ENCODE measurements at places on chromosomes 3 and 15.

DNA sequence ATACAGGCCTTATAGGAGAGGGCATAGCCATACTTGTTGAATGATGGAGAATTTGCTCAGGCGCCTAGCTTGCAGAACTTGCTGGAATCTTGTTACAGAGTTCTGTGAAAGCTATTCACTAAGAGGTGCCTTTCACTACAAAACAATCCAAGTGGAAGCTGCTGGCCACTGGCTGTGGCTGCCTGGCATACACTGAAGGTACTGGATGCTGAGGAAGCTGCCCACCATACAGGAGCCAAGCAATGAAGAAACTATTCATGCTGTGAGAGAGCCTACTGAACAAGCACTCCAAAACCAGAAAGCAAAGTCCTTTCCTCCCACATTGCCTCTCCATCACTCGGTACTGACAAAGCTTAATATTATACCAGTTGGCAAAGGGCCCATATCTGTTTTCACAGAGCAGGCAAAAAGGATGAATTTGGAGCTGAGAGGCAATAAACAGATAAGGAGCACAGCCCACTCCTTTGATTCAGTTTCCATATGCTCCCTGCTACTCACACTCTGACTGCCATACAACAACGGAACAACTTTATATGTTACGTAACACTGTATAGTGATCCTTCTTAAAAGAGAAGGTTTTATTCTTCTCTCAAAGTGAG lies 192.6 kb upstream of the ALCAM start:
- no peak for DNase-seq

DNA sequence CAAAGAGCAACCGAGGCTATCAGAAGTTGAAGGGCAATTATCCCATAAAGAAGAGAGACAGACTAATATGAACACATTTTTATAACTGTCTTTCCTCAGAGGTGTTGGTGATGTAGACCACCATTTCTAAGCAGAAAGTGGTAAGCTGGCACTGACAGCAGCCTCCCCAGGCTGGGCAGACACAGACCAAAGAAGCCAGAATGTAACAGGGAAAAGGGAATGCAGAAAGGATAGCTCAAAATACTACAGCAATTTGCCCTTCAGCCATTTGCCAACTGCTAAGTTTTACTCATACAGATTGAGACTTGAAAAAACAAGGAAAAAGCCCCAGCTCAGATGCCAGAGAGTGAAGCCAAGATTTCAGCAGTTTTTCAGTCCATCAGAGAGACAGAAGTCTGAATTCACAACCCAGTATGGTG lies 73.5 kb upstream of the ABI3BP start:
- no peak for DNase-seq

DNA sequence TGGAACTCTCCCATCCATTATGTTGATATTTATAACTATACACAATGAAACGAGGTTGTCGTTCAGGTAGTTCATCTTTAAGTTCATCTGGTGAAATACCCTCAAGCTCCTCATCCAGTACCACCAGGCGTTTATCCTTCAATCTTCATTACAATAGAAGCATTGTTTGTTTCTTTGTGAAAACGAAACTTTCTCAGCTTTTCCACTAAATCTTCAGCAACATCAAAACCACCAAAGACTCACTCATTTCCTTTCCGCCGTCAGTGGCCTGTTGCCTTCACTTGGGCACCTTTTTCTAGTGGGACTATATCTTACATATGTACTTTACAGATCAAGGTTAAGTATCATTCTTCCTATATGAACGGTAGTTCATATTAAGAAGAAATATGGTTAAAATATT lies 44.1 kb upstream of the TFG start:
- DNase-seq: peak; percentile 76

DNA sequence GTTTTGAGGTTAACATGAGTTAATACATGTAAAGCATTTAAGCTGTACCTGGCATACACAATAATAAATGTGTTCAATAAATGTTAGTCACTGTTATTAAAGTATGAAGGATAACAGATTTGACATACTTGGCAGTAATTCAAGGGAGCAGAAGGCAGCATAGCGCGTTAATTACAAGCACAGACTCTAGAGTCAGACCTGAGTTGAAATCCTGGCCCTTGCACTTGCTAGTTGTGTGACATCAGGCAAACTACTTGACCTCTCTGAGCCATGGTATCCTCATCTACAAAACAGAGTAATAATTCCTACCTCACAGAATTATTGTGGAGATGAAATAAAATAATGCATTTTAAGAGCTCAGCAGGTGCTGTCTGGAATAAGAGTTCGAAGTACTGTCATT lies 5.4 kb downstream of the IFT122 start:
- no peak for DNase-seq

DNA sequence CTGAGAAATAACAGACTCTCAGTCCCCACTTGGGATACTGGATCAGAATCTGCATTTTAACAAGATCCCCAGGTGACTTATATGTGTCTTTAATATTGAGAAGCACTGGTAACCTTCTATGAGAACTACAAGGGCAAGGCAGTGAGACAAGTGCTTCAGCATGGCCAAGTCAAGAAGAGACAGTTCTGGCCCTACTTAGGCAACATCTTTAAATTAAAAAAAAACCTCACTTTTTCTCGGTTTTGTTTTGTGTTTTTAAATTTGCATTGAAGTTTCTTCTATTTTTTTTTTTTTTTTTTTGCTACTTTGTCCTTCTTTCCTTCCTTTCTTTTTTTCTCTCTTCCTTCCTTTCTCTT lies 42.5 kb upstream of the SPTSSB start:
- no peak for DNase-seq

GRCh38 chr3:113242096-113242581 lies 30.8 kb downstream of the BOC start:
- no peak for DNase-seq

- DNase-seq: no peak
Measured at GRCh38 chr15:90870354-90871138, 2.2 kb downstream of the FURIN start.

- peak; percentile 40 for DNase-seq
Measured at GRCh38 chr3:11154036-11154952, at the start of gene HRH1. HRH1 (plus strand) TSS chr3:11154493; CDS start chr3:11259038, 104,545 bp downstream.

- no peak for DNase-seq
Measured at GRCh38 chr15:53218666-53219580, 428.8 kb upstream of the ONECUT1 start.

DNA sequence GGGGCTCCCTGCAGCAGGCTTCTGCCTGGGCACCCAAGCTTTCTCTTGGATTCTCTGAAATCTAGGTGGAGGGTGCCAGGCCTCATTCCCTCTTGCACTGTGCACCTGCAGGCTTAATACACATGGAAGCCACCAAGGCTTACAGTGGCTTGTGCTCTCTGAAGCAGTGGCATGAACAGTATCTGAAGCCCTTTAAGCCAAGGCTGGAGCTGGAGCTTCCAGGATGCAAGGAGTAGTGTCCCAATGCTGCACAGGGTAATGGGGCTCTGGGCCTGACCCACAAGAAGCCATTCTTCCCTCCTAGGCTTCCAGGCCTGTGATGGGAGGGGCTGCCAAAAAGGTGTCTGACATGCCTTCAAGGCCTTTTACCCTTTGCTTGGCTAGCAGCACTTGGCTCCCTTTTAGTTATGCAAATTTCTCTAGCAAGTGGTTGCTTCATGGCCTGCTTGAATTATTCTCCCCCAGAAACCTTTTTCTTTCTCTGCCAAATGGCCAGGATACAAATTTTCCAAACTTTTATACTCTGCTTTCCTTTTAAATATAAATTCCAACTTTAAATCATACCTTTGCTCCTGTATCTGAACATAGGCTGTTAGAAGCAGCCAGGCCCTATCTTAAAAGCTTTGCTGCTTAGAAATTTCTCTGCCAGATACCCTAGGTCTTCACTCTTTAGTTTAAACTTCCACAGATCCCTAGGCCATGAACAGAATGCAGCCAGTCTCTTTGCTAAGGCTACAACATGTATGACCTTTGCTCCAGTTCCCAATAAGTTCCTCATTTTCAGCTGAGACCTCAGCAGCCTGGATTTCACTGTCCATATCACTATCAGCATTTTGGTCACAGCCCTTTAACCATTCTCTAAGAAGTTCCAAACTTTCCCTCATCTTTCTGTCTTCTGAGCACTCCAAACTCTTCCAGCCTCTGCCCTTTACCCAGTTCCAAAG lies 201.1 kb upstream of the LRRFIP2 start:
- DNase-seq: no peak

- no peak for DNase-seq
Measured at GRCh38 chr3:139794469-139795265, 116.9 kb upstream of the NMNAT3 start.

DNA sequence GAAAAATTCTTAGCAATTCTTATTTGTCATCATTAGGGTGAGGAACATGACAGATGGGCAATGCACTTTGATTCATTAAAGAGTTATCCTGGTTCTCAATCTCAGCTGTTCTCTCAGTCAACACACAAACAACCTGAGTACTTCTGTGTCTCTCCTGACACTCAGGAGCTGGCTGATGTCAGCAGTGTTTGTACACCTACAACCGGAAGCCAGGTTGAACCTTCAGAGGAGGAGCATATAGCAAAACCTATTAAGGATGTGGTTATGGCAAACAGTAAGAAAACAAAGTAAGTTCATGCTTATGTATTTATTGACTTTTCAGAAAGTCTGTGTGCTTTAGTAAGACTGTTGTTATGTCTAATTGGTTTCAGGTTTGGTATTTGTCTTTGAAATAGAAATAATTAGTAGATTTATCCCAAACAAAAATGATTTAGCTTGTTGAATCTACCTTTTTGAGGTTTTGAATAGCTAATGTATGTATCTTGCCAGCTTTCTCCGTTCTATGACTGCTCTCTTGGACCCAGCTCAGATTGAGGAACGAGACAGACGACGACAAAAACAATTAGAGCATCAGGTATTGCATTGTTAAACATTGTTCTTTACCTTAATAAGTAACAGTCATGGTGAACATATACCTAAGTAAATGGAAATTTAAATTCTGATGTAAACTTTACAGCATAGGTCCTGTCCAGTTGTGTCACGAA lies 36.6 kb downstream of the CCDC66 start:
- peak; percentile 61 for DNase-seq
